Urothelium cell line (cell line): ENCODE measurements at places on chromosomes 2 and 18.

DNA sequence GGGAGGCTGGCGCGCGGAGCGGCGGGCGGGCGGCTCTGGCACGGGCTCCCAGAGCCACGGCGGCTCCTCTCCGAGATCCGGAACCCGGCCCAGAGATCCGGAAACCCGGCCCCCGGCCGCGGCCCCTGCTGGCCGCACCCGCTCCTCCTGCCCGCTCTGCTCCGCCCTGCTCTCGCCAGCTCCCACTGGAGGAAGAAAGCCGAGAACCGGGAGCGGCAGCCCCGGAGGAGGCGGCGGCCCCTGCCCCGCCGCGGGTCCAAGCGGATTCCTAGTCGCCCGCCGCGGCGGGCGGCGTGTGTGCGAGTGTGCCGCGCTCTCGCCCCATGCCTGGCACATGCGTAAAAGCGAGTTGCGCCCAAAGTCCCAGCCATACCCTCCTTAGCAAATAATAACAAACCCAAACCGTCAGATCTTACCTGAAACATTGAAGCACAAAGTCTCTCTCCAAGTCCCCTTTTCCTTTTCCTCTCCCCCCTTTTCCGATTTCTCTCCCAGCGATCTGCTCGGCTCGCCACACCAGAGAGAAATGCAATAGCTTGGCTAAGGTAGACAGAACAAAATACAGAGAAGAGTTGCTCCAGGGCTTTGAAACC lies 108.7 kb upstream of the KCTD1 start:
- DNase-seq: peak; percentile 49

DNA sequence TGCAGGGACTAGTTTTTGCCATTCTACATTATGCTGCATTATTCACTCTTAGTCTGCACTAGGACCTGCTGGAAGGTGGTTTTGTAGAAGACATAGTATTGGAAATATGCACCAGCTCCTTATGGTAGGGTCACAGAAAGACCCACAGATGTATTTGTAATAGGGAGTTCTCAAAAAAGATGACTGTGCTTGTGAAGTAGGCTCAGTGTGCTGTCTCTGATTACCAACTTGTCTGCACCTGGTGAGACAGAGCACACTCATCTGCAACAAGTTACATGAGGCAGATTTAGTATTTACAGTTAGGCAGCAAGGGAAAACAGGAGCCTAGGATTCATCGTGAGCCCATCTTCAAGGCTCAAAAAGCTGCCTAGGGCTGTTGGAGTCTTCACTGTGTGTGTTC lies 29.4 kb downstream of the RHBDD1 start:
- no peak for DNase-seq

GRCh38 chr2:195390686-195391321 lies 266.2 kb upstream of the SLC39A10 start:
- DNase-seq: peak; percentile 22

GRCh38 chr2:40369267-40370006 lies 82.5 kb downstream of the SLC8A1 start:
- no peak for DNase-seq

DNA sequence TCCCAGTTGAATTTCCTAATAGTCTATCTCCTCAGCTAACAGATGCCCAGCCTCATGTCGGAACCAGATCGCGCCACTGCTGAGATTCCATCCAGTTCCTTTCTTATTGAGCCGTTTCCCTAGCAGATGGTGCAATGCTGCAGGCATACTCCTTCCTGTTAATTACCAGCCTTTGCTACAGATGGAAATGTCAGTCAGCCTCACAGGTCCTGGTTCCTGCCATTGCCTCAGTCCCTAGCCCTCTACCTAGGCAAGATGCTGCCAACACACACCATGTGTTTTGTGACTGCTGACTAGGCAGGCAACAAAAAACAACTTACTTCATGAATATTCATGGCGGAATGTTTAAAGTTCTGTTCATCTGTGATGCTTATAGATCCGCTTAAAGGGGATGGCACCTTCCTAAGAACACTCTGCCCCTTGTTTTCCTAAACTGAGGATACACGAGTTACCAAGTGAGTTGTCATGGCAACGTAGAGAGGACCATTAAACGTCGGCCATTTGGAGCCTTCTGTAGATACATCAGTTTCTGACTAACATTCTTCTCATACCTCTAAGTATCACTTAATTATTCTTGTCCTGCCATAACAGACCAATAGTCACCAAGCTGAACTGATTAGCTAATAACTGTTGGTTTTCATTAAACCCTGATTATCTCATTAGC lies 749.5 kb downstream of the RNF144A start:
- DNase-seq: no peak

- no peak for DNase-seq
Measured at GRCh38 chr2:867296-867695, 83.4 kb upstream of the SNTG2 start.

GRCh38 chr2:160224060-160224459 lies 24.0 kb upstream of the ITGB6 start:
- DNase-seq: peak; percentile 89

DNA sequence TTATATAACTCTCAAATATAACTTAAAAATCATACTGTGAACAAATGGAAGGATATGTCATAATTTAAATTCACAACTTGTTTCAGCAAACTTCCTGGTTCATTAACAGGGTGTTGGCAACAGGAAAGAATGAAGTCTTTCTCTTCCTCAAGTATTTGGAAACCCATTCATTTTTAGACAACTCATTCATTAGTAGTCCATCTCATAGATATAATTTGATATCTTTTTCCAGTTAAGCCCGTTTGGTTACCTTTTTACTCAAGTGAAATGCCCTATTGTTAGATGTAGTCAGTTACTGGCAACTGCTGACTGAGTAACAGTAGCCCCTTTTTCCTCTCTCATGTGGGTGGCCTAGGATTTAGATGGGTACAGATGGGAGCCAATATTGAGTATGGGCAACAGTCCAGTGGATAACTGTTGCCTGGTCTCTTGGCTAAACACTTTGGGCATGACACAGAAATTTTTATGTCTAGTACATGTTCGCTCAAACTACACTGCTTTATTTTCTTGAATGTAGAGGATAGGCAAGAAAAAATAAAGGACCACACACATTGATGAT lies 4.6 kb upstream of the UGP2 start:
- no peak for DNase-seq

DNA sequence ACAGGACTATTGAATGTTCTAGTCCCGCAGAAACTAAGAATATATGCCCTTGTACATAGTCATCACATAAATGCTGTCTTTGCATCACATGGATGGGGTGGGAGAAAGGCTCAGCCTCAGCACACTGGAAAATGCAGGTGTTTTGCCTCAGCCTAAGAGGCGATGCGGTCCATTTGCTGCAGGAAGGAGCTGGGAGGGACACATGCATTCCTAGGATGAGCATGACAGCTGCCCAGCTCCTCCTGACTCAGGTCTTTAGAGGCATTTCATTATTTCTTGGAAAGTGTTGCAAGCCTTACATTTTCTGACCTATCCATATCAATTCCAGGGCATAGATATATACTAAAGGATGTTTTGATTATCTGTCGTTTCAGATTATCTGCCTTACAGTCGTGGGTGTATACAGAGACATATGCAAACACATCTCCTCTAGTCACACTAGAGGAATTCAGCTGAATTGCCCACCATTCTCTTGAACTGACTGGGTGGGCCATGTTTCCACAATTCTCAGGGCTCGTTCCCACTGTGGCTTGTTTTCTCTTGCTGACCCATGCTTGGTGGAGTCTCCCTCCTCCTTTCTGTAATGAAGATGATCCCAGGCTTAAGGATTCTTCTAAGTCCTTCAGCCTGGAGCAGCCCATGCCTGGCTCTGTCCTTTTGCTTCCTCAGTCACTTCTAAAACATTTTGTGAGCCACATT lies 156.9 kb downstream of the SETBP1 start:
- DNase-seq: no peak

GRCh38 chr2:17231394-17231965 lies 286.8 kb downstream of the RAD51AP2 start:
- DNase-seq: no peak

DNA sequence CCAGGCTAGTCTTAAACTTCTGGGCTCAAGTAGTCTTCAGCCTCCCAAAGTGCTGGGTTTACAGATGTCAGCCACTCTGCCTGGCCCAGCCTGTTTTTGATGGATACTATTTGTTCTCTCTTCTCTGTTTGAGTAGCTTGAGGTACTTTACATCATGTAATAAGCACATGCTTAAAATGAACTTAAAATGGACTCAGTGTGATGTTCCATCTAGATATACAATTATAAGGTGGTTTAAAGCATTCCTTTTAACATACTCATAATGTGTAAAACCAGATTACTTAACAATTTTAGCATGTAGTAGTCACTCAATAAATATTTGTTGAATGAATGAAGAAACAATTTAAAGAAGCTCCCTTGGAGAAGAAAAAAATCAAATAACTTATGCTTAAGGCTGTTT lies 9.6 kb downstream of the PTPRM start:
- no peak for DNase-seq
